ENCODE measurements at places on chromosomes 2 and 18.

DNA sequence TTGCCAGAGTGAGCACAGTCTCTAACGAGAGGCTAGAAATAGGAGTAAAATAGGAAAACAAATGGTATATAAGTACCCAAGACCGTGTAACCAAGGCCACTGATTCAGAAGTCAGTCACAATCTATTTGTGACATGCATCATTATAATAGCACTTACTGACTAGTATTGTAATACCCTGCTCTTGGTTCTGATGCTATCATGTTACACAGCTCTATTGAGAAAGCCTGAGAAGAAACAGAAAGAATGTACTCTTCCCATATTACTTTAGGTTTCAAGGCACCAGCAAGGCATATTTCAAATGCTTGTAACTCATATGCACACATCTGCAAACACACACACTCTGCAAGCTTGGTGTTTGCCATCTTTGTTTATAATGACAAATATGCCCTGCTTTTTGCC is 746.4 kb downstream of the SLC4A3 start:
- no peak for DNase-seq

GRCh38 chr2:28169492-28169891 is 223.2 kb upstream of the FOSL2 start:
- no peak for DNase-seq

- no peak for DNase-seq
Observed at GRCh38 chr18:79790996-79791972, 6.5 kb upstream of the KCNG2 start.

GRCh38 chr2:218382785-218383184 is 712 bp downstream of the SLC11A1 start:
- DNase-seq = no peak

- no peak for DNase-seq
Observed at GRCh38 chr2:239255628-239256349, 145.0 kb downstream of the HDAC4 start.

DNA sequence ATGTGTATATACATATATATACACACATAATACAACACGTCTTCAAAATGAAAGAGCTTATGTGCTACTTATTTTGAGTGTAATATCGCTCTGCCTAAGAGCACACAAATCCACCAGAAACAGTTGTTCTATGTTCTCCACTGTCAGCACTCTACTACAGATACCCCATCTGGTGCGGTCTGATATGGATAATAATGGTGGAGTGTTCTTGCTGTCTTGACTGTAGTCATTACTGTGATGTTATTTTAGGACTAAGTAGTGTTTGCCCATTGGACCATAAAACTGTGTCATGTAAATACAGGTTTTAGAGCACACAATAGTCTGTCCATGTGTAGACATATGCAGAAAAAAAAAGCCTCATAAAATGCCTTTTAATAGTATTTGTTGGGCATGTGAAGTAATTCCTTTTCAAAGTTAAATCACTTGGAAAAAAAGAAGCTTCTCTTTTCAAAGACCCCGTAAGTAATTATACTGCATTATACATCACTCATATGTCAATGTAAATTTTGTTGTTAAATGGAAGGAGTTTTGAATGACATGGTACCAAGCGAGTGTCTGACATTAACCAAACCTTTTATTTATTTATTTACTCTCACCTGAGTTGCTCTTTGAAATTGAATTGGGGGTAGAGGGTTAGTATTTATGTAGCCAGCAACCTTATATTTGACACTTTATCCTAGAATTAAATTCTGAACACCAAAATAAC is 1249.2 kb upstream of the ZEB2 start:
- no peak for DNase-seq

All from activated CD4-positive, CD25-positive, alpha-beta regulatory T cell (primary cell).